ENCODE measurements at places on chromosomes 2 and 18.

GRCh38 chr2:102504833-102505232 lies 31.8 kb downstream of the SLC9A4 start:
- DNase-seq, result no peak

GRCh38 chr2:100909534-100910081 lies 89.7 kb downstream of the NPAS2 start:
- DNase-seq, result no peak

DNA sequence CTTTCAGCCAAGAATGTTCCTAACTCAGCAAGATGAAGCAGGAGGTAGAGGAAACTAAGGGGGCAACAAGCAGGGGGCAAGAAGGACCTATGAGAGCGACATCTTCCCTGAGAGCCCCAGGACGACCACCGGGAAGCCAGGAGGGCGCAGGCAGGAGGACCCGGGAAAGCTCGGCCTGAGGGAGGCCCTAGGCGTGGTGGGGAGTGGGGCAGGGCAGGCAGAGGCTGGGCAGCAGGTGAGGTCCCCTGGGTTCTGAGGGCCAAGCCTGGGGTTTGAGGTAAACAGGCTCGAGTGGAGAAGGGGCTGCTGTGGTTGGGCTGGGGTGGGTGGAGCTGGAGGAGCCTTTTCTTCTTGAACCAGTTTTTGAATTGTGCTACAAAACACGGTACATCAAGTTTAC lies 1.3 kb upstream of the ALPI start:
- DNase-seq, result no peak

DNA sequence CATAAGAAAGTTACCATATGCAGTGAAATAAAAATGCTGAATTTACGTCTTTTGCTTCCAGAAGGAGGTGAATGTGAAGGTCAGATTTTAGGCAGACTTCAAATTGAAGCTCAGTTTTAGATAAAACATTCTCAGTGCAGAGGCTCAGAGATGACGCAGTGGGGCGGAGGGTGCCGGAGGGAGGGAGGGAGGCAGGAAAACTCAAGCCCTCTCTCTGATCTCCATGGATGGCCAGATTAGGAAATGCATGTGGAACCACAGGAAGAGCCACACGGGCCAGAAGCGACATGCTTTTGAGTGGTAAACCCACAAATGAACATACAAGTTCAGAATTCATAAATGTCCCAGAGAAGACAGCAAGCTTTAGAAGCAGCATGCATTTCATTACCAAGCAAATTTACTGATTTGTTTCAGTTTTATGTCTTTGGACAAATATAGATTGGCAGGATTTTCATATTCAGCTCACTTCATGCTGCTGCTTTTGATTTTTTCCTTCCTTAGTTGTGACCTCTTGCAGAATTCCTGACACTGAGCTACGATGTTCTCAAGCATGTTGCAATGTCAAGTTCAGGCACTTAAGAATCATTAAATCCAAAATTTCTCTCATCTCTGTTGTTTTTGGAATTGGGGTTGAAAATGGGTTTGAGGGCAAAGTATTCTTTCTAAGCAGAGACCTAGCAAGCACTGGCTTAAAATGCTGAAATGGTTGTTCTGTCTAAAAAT lies 29.7 kb upstream of the APCDD1 start:
- no peak for DNase-seq

DNA sequence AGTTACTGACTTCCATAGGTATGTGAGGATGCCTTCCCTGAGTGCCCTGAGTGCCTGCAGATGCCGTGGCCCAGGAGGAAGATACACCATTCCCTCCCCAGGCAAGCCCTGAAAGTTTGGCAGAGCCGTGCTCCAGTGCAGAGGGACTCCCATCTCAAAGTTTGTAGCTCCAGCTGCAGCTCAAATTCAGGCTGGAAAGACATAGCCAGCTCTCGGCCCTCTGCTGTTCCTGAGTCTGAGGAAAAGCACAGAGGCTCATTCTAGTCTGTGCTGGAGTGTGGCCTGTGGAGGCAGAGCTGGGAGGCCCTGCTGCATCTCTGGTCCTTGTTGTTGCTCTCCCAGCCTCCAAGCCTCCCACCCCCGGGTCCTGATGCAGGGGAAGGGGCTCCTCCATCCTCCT lies 15.9 kb upstream of the TPO start:
- no peak for DNase-seq

DNA sequence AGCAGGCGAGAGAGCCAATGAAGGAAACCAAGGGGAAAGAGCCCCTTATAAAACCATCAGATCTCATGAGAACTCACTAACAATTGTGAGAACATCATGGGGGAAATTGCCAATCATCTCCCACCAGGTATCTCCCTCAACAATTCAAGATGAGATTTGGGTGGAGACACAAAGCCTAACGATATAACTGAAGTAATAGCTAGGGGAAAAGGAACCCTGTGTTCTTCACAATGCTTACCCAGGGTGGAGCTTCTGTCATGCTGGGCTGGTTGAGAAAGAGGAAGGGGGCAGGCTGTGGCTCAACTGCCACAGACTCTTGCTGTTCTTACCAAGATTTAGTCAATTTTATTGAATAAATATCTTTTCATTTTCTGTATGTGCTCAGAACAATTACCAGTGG lies 392.1 kb upstream of the HS6ST1 start:
- no peak for DNase-seq

GRCh38 chr2:105432749-105433148 lies 33.9 kb upstream of the FHL2 start:
- no peak for DNase-seq

- no peak for DNase-seq
Measured at GRCh38 chr2:185583058-185583816, 155.4 kb upstream of the FSIP2 start.

DNA sequence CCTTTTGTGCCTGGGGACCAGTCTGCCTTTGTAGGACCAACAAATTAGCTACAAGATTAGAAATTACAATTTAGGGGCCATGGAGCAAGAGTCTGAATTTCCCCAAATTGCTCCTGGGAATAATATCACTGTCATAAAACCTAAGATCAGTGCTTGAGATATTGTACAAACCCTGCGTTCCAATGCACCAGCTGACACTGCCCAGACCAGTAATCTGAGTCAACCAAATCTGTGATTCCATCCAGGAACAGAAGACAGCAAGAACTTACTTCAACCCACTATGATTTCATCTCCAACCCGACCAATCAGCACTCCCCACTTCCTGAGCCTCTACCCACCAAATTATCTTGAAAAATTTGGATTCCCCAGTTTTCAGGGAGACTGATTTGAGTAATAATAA lies 1305.0 kb upstream of the NRXN1 start:
- DNase-seq, result no peak

- DNase-seq, result no peak
Measured at GRCh38 chr2:226114436-226114835, 685.2 kb downstream of the IRS1 start.

DNA sequence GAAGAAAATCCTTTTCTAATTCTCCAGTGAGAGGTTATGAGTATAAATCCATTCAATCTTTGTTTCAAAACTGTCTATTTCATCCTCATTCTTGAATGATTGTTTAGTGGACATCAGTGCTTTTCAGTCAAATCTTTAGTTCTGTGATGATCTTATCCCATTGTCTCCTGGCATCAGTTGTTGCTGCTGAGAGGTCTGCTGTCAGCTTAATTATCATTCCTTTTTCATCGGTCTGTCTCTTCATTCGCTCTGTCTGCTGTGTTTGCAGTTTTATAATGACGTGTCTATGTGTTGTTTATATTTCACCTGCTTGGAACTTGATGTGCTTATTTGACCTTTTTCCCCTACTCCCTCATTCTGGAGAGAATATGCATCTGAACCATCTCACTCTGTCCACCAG lies 69.2 kb upstream of the GLI2 start:
- no peak for DNase-seq

- no peak for DNase-seq
Measured at GRCh38 chr2:161146209-161146775, 13.9 kb upstream of the TANK start.

- no peak for DNase-seq
Measured at GRCh38 chr2:110107092-110108079, 8.2 kb downstream of the MALL start.

GRCh38 chr18:48784656-48785055 lies 166.1 kb downstream of the SMAD7 start:
- DNase-seq, result no peak

GRCh38 chr2:177326005-177326404 lies 61.5 kb upstream of the NFE2L2 start:
- no peak for DNase-seq

GRCh38 chr2:33812707-33813106 lies 213.6 kb upstream of the FAM98A start:
- DNase-seq, result no peak

DNA sequence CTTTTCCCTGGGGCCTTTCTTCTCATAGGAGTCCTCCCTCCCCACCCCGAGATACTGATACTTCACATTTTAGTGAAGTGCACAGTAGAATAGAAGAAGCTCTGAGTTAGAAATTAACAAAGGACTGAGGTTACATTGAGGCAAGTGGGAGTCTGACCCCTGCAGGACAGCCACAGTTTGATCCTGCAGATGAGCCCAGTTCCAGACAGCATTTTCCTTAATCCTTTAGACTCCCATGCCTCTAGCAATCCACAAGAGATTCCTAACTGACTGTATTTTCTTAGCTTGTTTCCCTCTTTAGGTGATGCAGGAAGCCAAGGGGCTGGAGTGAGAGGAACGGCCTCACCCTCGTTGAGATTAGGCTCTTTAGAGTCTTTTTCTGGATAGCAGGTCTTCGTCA lies 204.0 kb downstream of the CYRIA start:
- DNase-seq, result no peak

DNA sequence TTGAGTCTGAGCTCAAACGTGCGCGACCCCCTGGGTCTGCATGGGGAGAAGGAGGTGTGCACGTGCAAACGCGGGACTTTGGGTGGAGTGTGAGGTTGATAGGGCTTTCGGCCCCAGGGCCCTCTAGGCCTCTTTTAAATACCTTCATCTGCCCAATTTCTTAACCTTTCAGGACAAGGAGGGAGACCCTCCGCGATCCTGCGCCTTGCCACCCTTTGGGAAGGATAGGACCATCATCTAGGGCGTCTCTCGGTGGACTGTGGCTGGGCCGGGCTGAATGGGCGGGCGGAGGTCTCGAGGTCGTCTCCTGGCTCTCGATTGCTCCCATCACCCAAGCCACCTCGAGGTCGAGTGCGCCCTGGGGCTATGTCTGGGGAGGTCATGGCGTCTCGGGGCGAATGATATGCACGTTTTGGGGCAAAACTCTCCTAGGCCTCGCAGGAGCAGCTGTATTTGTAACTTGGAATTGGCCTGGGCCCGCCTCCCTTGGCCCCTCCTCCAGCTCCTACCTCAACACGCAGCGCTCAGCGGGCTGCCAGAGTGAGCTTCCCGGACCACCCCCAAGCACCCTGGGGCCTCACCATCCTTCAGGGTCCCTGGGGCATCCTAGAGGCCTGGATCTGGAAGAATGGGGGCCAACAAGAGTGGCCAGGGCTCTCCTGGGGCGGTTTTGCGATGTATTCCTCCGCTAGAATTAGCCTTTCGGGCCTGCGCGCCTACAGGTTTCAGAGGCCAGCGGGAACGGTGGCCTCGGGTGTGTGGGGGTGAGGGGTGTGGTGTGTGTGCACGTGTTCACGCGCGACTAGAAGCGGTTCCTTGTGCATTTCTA lies 8.7 kb upstream of the SIX3 start:
- DNase-seq, result no peak

DNA sequence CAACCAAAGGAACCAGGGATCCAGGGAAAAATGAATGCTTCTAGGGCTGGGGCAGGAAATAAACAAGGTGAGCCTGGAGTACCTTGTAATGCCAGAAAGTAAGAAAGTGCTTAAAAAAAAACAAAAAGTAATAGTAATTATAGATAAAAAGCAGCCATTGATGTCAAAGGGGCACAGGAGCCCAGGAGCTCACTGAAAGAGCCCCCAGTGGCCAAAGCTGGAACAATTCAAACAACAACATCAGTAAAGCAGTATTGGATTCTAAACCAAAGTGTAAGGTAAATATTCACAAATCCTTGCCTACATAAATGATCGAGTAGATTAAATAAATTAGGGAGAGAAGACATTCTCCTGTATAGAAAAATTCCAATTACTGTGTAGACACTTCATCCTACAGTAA lies 114.3 kb upstream of the ARL4C start:
- no peak for DNase-seq

- no peak for DNase-seq
Measured at GRCh38 chr2:103009871-103010270, 248.0 kb downstream of the TMEM182 start.

GRCh38 chr2:200184748-200185627 lies 121.5 kb upstream of the SPATS2L start:
- DNase-seq, result no peak

- no peak for DNase-seq
Measured at GRCh38 chr2:167787021-167787420, 460.4 kb downstream of the STK39 start.

DNA sequence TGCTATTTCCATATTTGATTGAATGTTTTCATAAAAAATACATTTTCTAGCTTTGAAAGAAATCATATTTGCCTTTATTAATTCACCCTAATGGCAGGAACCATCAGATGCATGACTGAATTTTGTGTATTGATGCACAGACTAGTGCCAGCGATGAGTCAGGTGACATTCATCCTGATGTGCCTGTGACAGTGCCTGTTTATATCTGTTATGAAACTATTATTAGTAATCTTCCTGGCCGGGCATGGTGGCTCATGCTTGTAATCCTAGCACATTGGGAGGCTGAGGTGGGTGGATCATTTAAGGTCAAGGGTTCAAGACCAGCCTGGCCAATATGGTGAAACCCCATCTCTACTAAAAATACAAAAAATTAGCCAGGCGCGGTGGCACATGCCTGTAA lies 170.0 kb downstream of the TSN start:
- no peak for DNase-seq

DNA sequence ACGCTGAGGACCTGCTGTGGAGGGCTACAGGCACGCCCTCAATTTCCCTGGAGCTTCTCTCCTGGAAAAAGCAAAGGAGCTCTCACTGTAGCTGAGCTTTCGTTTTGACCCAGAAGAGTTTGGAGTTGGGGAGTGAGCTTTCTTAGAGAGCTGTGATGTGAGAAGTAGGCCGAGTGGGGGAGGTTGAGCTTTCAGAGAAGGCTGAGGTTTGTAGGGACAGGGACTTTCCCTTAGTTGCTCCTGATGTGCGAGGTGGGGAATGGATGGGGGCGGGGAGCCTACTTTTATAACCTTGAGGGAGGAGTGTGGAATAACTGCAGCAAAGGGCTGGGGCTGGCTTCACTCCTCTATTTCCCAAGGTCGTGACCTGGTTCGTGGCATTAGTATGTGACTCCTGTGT lies 47.1 kb downstream of the ZNF532 start:
- DNase-seq, result no peak

DNA sequence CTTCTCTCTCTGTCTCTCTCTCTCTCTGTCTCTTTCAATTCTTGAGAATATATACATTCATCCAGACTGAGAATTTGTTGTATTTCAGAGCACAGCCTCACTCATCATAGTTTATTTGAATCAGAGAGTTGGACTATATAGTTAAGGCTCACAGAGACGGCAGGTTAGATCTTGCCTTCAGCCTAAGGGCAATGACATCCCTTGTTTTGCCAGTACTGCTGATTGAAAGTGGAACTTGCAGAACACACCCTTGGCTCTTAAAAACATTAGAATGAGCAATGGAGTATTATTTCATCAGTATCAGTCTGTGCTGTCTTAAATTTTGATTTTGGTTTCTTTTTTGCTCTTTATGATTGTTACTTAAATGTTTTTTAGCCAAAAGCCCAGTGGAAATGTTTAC lies 62.0 kb upstream of the DSG1 start:
- DNase-seq, result no peak
